ENCODE measurements at places on chromosomes 6 and 20.

- no peak for DNase-seq
These were observed at the start of gene LY6G5C for GRCh38 chr6:31680226-31681134. Gene LY6G5C (minus strand): TSS chr6:31681067. CDS start chr6:31680373, 694 bp downstream.

DNA sequence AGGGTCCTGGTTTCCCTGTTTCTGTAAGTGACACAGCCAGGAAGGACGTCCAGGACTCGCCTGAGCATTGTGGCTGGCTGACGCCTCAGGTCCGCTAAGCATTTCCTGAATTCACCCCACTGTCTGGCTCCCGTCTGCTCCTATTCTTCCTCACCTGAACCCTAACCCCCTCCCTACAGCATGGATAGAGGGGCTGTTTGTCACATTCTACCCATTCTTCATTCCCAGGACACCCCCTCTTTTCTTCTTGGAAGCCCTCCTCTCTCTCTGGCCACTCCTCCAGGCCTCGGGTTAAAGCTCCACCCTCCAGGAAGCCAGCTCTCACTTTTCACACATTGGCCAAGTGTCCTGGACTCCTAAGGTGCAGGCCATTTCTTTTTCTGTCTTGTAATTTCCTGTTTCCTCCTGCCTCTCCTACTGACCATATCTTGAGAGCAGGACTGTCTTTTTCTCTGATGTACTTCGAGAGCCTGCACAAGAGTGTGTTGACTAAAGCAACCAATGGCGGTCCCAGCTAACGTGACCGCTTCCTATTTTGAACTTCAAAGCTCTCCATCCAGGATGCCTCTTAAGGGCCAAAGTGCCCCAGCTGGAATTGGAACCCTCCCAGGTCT is 24.2 kb upstream of the MYMX start:
- no peak for DNase-seq

DNA sequence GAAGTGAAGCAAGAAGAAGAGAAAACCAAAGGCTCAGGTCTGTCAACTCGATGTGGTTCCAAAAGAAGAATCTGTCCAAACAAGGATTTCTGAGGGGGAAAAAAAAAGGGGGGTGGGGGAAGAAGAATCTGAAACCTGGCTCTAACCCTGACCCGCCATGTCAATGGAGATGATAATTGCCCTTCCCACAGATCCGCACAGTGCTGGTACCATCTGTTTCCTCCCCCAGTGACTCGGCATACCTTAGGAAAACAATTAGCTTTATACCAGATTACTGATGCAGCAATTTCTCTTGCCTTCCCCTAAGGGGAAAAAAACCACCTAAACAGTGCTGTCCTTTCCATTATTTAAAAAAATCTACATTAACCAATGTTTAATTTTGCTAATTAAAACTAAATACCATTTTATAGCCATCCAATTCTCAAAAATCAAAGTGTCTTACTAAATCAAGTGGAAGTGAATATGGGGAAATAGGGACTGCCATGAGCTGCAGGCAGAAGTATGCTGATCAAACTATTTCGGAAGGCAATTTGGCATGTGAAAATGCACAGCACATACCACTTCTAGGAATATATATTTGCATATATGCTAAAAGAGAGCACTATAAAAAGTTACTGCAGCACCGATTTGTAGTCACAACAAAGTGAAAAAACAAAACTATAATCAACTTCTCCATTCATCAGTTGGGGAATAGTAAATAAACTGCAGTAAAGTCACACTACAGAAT is 46.8 kb downstream of the MAP7 start:
- no peak for DNase-seq

- DNase-seq = no peak
These were observed 4.1 kb upstream of the TBC1D32 start for GRCh38 chr6:121338366-121338765.

DNA sequence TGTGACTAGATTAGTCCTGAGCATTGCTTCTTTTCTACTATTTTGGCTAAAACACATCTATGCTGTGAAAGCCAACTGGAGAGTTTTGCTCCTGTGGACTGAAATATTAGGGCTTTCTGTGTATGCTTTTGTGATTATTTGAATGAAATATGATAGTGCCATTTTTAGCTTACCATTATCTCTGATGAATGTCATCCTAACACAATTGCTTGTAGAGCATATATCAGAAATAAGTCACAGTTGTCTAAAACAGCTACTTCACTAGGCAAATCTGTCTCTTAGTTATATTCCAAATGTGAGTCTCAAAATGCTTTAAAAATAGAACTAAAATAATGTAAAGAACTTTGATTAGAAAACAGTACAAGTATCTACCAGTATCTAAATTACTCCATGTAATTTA is 401.4 kb upstream of the PTCHD4 start:
- DNase-seq = no peak

DNA sequence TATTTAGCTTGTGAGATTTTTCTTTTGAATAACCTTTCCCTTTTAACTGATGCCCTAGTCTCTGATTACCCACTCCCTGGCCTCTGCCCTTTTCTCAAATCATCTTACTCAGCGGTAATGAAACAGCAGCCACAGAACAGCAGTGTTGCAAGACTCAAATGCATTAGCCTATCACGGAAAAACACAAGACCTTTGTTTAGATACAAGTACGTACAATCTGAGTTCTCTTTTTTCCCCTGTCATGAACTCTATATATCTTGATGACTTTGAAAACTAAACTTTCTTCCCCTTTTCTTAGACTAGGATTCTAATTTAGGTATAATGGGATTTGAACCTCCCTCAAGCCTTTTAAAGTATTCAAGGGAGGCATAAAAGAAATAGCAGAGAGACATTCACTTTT is 1034.9 kb downstream of the EYS start:
- no peak for DNase-seq

DNA sequence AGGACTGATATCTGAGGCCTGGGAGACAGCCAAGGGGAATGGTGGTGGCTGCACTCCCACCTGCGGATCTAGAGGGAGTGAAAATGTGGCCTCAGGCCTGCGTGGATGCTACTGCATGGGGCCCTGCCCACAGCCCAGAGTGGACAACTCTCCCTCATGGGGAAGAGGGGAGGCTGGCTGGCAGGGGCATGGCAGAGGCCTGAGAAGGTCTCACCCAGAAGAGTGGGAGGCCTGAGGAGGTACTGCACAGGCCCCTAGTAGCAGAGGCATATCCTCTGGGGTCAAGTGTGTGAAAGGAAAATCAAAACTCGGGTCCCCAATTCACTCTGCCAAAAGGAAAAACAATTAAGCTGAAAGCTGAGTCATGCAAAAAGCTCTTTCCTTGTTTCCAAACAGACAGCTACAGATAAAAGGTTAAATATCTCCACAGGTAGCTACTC is 158.2 kb downstream of the AKAP7 start:
- no peak for DNase-seq

GRCh38 chr20:44589537-44589936 is 7.2 kb downstream of the PKIG start:
- DNase-seq = no peak

DNA sequence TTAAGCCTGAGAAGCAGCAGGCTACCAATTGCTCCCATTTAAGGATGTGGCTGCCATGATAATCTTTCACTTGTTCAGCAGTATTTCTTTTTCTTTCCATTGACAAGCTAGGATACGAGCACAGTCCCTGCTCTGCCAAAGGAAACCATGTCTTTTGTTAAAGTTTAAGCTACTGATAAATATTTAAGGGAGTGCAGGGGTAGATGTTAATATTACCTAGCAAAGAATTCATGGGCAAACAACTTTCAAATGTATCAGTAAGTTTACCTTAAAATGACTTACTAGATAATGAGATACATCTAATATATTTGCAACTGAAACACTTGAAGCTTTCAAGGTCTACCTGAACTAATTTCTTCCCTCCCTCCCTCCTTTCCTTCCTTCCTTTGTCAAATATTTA is 77.3 kb downstream of the OPN5 start:
- DNase-seq = no peak

- DNase-seq = no peak
These were observed 255.9 kb downstream of the LAMA2 start for GRCh38 chr6:129138739-129139405.

DNA sequence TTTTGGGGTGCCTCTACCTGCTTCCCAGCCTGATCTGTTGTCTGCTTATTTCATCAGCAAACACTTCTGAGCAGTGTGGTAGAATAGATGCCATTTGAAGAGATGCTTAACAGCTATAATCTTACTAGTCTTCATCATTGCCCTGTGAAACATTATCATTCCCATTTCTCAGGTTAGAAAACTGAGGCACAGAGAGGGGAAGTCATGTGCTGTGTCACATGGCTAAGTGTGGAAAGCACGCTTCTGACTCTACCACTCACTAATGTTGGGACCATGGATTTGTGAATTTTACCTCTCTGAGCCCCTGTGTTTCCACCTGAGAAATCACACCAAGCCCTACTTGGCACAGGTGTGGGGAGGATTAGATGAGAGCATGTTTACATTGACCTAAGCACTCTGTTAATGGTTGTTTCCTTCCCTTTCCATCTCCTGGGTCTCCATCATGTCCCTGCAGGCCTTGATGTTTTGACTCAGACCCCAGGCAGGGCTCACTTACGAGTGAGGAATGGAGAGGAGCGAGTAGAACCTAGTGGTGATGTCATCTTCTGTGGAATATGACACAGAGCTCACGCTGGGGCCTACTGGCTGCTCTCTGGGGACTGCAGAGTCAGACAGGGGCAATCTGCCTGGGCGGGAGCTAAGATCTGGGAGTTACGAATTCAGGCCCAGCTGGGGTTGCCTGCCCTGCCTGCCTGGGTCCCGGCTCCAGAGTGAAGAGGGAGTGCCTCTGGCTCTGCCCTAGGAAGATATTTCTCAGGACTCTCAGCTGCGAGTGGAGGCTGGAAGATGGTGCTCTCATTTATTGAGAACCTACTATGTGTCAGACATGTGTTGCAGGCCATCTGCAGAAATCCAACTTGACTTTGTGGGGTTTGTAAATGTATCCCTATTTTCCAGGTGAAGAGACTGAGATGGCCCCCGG is 64.3 kb downstream of the CDH22 start:
- no peak for DNase-seq

GRCh38 chr6:135222623-135223022 is 41.5 kb downstream of the MYB start:
- DNase-seq = no peak

- peak; percentile 32 for DNase-seq
These were observed 35.6 kb downstream of the CNKSR3 start for GRCh38 chr6:154474648-154475428.

DNA sequence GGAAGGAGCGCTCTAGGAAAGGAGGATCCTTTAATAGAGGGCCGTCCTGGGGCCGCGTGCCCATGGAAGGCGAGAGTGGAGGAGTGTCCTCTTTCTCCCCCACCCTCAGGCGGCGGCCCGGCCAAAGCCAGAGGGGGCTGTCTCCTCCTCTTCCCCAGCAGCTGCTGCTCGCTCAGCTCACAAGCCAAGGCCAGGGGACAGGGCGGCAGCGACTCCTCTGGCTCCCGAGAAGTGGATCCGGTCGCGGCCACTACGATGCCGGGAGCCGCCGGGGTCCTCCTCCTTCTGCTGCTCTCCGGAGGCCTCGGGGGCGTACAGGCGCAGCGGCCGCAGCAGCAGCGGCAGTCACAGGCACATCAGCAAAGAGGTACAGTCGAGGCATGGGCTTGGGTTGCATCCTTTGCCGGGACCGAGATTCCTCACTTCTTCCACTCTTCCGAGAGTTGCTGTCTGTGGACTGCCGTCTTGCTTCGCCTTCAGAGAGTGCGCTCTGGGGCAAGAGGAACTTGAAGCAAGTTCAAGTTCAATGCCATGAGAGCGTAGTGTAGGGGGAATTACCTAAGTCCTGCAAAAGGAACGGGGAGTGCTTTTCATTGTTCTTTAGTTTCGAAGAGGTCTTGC is at the start of gene LAMA2:
LAMA2 (plus strand) TSS at position 148 of the 621 bp plus-strand sequence; CDS start at position 256, 108 bp downstream.
- peak; percentile 25 for DNase-seq

DNA sequence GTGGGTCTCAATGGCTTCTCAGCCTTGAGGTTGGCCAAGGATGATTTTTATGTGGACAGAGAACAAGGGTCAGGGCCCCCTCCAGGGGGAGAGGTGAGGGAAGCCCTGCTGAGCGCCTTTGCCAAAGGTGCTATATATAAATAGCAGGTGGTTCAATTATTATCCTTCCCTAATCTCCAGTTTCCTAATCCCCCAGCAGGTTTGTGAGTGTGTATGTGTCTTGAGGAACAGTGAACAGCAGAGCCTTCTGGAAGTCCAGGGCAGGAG is 3.2 kb upstream of the SIRPA start:
- DNase-seq = no peak

- no peak for DNase-seq
These were observed 5.1 kb upstream of the EBF4 start for GRCh38 chr20:2687514-2687913.

- DNase-seq = no peak
These were observed 105.6 kb downstream of the CDH26 start for GRCh38 chr20:60063739-60064380.

GRCh38 chr20:47785854-47786764 is 828 bp upstream of the SULF2 start:
- no peak for DNase-seq

GRCh38 chr6:36888654-36889481 is 3.1 kb downstream of the C6orf89 start:
- no peak for DNase-seq

- no peak for DNase-seq
These were observed 17.8 kb downstream of the BNIP5 start for GRCh38 chr6:36318690-36319435.

DNA sequence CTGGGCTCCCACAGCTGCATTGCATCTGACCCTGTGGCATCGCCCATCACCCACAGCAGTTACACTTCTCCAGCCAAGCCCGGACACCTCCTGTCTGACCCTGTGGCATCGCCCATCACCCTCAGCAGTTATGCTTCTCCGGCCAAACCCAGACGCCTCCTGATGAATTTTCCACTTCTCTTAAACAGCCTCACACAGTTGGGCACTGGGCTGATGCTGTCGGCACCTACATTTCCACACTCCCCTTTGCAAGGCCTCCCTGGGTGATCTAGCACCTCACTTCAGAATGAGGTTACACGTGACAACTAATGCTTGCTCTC is 175.2 kb upstream of the ARID1B start:
- DNase-seq = no peak

DNA sequence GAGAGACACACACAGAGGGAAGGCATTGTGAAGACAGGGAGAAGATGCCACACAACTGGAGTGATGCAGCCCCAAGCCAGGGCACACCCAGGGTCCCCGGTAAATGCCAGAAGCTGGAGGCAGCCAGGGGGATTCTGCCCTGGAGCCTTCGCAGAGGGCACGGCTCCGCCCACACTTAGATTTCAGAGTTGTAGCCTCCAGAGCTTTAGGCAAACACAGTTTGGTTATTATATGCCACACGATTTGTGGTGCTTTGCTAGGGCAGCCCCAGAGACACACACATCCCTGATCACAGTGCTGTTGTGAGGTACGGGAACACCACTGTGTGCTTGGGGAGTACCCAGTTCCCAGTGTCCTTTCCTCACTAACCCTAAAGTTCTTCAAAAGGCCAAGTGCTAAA is 280.6 kb downstream of the SMOC2 start:
- DNase-seq = no peak

DNA sequence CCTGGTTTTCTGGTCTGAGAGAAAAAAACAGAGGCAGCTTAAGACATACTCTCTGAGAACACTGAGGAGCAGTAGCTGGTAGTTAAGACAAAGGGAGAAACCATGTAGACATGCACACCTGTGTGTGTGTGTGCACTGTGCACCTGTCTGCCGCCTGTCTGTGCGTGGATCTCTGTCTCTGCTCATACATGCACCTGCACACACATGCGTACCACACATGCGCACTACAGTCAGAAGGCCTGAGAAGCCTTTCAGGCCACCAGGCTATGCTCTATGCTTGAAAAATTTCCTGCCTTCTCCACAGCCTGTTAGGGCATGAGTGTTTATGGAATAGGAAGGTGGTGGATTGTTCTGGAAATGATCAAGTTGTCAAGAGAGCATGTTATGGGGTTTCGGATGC is 103.5 kb downstream of the CDH4 start:
- no peak for DNase-seq

Data from HFF-Myc (cell line).